Upper lobe of left lung (tissue), 6 donors: ENCODE measurements at places on chromosomes 3 and 15.

- DNase-seq = no peak
Observed at GRCh38 chr3:49183873-49184272, 12.5 kb downstream of the KLHDC8B start.

DNA sequence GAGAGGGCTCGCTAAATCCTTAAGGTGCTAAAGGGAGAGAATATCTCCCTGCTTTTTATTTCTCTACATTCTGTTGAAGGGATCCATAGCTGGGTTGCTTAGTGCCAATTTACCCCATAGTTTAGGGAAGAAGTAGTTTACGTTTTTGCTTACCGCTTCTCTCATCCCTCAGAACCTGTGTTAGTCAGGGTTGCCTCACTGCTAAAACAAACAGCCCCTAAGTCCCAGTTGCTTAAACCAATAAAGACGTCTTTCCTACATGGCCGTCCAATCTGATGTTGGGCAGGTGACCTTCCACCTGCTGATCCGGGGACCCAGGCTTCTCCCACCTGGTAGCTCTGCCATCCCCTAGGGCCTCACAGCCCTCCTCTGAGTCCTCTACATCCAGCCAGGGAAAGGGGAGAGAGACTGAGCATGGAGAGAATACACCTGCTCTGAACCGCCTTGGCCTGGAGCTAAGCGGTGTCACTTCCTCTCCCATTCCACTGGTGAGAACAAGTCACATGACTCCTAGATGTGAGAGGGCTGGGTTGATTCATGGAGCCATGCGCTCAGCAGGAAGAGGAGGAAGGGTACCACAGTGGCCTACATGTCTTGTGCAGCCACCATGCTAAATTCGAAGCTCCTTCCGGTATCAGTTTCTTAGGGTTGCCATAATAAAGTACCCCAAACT, 26.3 kb downstream of the DNASE1L3 start:
- DNase-seq = no peak

DNA sequence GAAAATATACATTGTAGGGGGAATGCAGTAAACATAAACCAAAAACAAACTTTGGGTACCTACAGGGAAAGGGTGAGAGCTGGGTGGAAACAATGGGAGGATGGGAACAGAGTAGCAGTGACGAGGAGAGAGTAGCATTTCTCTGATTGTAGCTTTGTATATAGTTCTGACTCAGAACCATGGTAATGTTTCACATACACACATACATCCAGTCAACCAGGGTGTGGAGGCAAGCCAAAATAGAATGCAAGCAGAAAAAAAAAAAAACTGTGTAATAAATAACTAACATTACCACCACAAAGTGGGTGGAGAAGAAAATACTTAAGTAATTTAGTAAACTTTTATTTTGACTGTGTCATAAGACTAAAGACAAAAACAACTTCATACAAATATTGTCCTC, 27.2 kb downstream of the BCL2A1 start:
- DNase-seq = no peak

DNA sequence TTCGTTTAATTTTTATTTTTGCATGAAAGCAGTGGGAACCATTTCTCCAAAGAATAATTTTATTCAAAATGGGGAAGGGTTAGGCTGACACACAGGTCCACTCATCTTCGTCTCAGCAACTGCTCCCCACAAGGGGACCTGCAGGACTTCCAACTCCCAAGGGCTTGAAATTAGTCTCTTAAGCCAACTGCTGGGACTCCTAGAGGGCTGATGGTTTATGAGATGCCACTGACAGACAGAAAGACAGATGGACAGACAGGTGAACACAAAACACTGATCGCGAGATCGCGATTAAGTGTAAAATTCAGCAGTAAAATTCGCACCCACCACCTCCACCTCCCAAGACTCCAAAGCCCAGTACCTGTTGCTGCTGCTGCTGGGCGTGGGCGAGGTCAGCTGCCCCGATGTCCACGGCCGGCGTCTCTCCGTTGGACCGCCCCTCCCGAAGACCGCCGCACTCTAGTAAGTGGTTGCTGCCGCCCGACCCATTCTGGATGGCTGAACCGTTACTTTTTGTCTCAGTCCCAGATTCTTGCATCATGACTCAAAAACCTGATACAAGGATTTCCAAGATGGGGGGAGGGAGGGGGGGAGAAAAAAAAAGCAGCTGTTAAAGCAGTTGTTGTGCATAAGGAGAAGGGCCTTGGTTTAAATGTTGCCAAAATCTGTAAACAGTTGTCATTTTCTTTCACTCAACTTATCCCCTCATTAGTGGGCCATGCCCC, 385.5 kb downstream of the FOXP1 start:
- DNase-seq = no peak

DNA sequence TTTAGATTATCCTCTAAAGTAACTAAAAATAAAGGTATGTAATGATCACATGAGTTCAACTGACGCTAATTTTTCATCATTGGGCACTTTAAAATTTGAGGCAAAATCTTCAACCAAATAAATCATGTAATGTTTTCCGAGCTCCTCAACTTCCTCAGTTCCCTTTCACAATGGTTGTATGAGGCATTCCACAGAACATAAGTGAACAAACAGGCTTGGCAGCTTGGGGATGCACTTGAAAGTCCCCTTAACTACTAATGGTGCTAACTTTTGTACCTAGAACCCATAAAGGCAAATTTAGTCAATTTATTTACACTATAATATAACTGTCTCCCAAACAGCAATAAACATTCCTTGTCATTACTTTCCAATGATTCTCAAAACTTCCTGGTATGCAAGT, 1137.9 kb downstream of the ROBO2 start:
- peak; percentile 28 for DNase-seq

- no peak for DNase-seq
Observed at GRCh38 chr15:78925076-78925624, 19.7 kb downstream of the CTSH start.

DNA sequence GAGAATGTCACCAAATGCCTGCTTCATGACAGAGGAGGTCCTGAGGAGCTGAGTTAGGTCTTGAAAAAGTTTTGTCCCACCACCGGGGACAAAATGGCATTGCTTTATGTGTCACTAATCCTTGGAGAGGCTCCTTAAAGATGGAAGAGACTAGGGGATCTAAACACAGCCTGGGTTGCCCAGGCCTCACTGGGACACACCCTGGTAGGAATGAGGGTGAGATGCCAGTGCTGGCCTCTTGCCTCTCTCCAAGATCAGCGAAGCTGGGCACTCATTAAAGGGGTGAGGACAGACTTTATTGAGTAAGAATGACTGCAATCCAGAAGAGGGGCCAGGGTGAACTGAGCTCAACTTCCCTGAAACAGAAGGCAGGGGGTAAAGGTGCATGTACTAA, 58.5 kb upstream of the KLF13 start:
- peak; percentile 80 for DNase-seq

GRCh38 chr3:112379020-112379690, 46.2 kb downstream of the CD200 start:
- DNase-seq = no peak

GRCh38 chr3:125316949-125317348, 58.2 kb downstream of the ZNF148 start:
- DNase-seq = no peak

GRCh38 chr3:4044619-4045018, 245.4 kb downstream of the LRRN1 start:
- DNase-seq = no peak

DNA sequence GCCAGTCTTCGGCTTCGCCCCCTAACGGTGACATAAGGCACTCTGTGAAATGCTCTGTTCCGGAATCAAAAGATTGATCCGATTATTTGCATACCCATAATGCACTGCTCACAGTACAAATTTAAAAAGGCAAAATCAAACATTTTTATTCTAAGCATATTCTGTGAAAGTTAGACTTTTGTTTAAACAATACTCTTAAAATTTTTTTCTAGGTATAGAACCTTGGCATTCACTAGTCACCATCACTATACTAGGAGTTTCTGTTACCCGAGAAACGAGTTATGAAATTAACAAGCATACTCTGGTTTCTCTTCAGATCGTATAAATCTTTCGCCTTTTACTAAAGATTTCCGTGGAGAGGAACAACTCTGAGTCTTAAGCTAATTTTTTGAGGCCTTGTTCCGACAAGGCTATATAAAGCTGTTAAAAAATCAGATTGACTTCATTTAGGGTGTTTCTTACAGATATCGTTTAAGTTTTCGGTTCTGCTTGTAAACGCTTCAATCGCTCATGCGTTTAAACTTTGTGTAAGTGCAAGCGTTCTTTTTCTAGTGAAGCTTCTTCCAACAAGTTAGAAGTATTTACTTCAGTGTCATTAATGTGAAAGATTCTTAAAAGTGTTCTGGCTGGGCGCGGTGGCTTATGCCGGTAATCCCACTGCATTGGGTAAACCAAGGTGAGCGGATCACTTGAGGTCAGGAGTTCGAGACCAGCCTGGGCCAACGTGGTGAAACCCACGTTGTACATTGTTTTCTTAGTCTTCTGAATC, at the start of gene RNU5B-1:
Gene RNU5B-1, plus strand, starts transcription at position 297 of the 769 bp plus-strand sequence.
- DNase-seq = no peak

DNA sequence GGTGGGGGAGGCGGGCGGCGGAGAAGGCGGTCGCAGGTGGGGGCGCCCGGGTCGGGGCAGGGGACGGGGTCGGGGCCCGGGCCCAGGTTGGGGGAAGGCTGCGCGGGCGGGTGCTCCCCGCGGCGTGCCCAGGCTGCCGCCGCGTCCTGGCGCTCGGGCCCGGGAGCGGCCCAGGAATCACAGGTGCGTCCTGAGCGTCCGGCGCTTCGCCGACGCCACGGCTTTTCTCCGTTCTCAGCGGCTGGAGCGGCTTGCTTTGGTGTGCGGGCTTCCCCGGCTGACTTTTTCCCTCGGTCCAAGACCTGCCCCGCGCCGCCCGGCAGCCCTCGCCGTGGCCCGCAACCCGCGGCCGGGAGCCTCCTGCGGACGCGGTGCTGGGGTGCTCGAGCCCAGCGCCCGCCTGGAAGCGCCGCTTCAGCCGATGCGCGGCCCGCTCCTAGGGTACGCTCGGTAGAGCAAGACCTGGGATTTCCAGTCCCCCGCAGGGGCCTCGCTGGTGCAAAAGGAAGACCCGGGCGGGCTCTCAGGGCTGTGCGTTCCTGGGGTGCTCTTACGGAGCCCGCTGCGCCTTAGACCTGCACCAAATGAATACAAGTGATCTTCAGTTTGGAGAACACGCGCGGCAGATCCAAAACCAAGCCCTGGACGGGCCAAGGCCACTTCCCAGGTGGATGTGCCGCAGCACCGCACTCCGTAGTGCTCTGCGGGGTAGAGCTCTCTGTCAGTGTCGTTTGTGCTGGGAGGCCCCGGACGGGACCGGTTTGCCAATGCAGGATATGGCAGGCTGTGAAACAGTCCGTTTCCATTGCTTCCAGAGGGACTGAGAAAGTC, 639 bp downstream of the NIPA1 start:
- DNase-seq = peak; percentile 89
